ENCODE measurements at places on chromosomes 11 and 22. TPM values are rescaled to one million over a fixed set of nuclear protein-coding genes. Genes with fewer than 3 reads are reported as not detected.

DNA sequence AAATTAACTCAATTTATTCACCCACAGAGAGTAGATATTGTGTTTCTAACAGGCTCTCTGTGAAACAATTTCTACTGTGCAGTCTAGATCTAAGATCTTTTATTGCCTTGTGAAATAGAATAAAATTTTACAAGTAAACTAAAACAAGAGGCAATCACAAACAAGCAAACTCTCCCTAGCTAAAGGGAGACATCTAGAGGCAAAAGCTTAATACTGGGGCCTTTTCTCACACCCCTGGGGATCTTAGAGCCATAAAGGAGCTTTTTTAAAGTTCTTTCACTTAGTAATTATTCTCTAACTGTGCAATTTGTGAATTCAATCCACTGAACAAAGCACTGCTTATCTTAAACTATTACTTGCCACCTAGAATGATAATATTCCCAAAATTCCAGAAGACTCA, 19.7 kb downstream of the ALG9 start:
- no peak overlapping the region for H3K27ac ChIP-seq
- H3K4me1 ChIP-seq, result no peaks in the 10 kb centered on the region
- H3K4me3 ChIP-seq, result no peak overlapping the region
- H3K27me3 ChIP-seq, result no peaks in the 10 kb centered on the region

- no peak for DNase-seq
- no peak overlapping the region for H3K4me3 ChIP-seq
Measured at GRCh38 chr11:117696540-117696939, 100.5 kb downstream of the DSCAML1 start.

- no peaks in the 10 kb centered on the region for H3K27me3 ChIP-seq
- peaks cover 4% of the 10 kb centered on the region for H3K36me3 ChIP-seq
- H3K4me3 ChIP-seq, result no peak overlapping the region
Measured at GRCh38 chr22:43166132-43166930, 15.0 kb downstream of the TSPO start.

Gene IL18
- 114 TPM for polyA plus RNA-seq

All from sigmoid colon (tissue), 7 donors.